DND-41 (cell line): ENCODE measurements at places on chromosomes 12 and 14.

- no peak for DNase-seq
Measured at GRCh38 chr12:14775636-14775980, 27.7 kb downstream of the WBP11 start.

- no peak for DNase-seq
Measured at GRCh38 chr12:115074617-115075016, 390.6 kb upstream of the TBX3 start.

- DNase-seq: no peak
Measured at GRCh38 chr12:57429473-57430111, 1.3 kb downstream of the R3HDM2 start.

GRCh38 chr12:90940872-90941499 lies 14.0 kb downstream of the CCER1 start:
- no peak for DNase-seq

DNA sequence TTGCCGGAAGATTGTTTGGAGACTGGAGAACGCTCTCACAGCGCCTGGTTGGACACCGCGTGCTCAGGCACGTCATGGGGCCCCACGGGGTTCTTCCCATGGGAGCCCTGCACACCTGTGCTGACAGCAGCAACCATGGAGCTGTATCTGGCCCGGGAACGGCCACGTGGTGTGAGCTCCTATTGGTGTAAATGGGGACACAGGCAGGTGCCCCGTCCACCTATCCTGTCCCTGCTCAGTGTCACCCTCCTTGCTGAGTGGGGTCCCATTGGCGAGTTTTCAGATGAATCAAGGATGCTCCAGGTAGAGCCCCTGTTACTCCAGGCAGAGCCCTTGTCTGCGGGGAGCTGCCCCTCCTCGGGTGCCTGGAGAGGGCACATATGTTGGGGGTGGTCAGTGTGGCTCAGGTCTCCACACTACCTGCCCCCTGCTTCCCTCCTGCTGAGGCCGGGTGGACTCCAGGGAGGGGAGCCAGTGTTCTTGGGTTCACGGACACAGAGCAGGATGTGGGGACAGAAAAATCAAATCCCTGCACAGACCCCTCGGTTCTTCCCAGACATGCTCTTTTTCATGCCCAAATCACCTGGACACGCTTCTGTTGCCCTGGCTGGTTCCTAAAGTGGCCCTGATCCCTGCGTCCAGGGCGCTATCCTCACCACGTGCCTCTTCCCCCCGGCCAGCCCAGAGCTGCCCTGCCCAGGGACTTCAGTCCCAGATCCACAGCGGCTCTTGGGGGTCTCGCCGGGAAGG lies 250.1 kb downstream of the ADGRD1 start:
- no peak for DNase-seq

DNA sequence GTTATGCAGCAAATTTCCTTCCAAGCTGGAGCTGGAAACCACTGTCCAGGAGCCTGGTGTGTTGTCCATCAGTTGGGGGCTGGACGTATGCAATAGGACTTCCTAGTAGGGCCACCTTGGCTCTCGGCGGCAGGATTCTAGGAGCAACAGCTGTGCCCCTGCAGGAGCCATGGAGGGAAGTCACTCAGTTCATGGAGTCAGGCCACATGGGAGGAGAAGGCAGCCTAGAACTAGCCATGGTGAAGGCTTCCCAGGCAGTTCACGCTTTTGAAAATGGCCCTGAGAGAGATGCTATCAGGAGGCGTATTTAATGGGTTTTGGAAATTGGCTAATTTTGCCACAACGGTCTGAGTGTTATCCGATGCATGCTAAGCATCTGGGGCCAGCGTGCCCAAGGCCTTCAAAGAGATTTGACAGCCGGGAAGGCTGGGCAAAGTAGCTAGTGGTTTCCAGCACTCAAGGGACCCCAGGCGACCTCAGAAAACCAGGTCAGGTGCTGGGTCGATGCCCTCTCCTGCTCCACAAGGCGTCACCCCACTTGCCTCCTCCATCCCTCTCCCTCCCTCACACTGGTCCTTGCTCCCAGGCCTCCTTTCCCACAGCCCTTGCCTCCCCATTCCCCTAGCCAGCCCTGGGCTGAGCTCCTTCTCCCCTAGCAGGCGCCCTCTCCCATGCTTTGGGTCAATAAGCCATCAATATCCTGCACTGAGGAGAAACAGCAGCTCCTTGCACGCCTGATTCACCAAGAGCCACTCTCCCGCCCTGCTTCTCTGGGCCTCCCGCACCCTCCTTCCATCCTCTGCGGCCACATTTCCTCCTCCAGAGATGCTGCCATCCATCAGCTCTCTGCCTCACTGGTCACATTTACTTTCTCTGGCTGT lies 30.9 kb upstream of the SYNDIG1L start:
- DNase-seq: no peak

DNA sequence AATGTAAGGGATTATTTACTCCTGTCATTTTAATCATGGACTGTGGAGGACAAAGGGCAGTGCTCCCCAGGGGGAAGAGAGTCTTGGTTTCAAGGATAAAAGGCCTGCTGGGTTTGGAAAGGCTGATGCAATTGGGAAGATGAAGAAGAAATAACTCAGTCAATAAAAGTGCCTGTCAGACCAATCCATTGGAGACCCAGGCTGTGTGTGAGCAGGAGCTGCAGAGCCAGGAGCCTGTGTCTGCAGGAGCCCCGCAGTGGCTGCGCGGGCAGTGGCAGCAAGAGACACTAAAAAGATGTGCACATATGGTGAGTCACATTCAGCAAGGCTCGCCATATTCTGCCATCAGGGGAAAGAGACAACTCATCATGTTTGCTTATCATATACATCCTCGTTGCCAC lies 90.4 kb downstream of the CRACR2A start:
- DNase-seq: no peak
